ENCODE measurements at places on chromosomes 7 and 10.
A peak's percentile ranks its signal among the peaks of the same experiment; 100 is the strongest.

- DNase-seq, result no peak
Observed at GRCh38 chr10:116757246-116757645, 14.9 kb upstream of the HSPA12A start.

GRCh38 chr10:77350711-77351119, 286.9 kb downstream of the KCNMA1 start:
- DNase-seq, result no peak

DNA sequence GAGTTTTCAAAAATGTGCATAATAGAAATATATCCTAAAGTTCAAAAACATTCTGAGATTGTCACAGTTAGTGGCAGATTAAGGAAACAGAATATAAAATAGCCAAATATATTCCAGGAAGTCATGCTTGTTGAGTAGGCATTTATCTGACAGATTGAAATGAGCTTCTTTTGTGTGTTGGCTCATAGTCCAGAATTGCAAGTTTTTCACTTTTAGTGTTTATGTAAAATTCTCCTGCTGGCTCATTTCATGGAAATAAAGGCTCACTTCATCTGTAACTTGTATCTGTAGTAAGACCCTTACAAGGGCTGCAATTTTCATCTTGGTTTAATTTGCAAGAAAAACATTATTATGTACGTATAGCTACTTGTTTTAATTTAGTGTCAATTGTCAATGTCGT, 93.5 kb downstream of the MCU start:
- no peak for DNase-seq

GRCh38 chr7:67371429-67372305, 375.0 kb downstream of the TYW1 start:
- peak; percentile 79 for DNase-seq

DNA sequence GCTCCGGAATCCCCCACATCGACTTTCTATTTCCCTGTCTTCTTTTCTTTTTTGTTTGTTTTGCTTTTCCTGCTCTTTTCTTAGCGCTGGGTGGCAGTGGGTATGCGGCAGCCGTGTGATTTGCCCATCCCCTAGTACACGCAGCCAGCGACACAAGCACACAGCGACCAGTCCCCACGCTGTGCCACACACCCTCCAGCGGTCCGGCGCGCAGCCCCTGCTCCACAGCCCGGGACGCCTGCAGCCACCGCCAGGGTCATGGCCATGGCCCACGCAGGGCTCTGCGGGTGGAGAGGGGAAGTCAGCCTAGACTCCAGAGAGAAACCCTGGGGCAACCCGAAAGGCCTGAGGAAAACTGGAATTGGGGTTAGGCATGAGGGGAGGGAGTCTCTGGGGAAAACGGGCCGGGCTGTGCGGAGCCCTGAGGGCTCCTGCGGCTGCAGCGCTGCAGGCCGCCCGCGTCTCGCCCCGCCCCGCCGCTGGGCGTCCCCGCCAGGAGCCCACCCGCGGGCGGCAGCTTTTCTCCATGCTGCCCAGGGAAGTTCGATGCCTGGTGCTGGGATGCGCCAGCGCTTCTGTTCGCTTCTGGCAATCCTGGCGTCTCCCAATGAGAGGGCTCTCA, 2.5 kb downstream of the CHRM2 start:
- DNase-seq, result no peak

- DNase-seq, result no peak
Observed at GRCh38 chr10:49508654-49509053, 30.3 kb downstream of the ERCC6 start.

GRCh38 chr10:75755528-75755927, 324.1 kb downstream of the LRMDA start:
- no peak for DNase-seq

- DNase-seq, result no peak
Observed at GRCh38 chr7:139899328-139899955, 70.4 kb downstream of the TBXAS1 start.

GRCh38 chr10:100717166-100717565, 28.2 kb upstream of the PAX2 start:
- DNase-seq, result no peak

- no peak for DNase-seq
Observed at GRCh38 chr7:3416453-3416852, 115.4 kb downstream of the SDK1 start.

DNA sequence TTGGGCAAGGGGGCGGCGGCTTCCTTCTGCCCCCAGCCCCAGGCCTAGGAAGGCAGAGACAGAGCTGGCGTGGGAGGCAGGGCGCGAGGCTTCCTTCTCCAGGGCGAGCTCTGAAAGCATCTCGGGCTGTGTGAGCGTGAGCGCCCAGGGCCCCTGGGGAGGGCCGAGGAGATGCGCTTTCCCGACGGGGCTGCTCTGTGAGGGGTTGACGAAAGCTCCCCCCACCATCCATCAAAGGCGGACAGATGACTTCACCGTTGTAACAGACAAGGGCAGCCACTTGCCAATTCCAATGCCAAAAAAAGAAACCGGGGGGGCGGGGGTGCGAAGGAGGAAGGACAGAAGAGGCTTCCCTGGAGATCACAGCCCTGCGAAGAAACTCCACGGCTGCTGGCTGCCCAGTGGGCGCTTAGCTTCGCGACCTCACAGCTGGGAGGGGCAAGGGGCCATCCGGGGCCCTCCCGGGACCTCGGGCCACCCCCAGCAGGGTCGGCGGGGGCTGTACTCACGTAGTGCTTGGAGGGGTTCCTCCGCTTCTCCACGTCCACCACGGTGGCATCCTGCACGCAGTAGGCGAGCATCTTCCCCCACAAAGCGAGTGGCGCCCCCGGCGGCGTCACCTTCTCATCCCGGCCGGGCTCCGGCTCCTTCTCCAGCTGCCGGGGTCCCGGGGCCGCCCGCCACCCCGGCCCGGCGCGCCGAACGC, 537 bp downstream of the SH3PXD2A start:
- DNase-seq, result no peak

DNA sequence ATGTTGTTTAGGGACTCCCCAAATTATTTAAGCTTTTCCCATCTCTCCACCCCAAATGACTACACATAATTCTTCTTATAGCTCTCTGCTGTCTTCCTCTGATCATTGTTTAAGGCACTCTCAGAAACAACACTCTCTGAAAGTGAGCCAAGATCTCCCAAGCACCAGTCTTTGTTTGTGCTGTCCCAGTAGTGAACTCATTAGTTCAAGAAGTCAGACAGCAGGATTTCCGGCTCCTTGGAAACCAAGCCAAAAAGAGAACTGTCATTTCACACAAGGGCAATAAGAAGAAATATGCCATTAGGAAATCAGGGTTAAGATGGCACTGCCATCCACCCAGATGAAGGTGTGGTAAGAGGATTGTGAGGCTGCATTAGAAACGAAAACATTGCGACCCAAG, 83.1 kb downstream of the FZD1 start:
- no peak for DNase-seq

GRCh38 chr7:103918631-103919271, 70.7 kb downstream of the RELN start:
- no peak for DNase-seq

DNA sequence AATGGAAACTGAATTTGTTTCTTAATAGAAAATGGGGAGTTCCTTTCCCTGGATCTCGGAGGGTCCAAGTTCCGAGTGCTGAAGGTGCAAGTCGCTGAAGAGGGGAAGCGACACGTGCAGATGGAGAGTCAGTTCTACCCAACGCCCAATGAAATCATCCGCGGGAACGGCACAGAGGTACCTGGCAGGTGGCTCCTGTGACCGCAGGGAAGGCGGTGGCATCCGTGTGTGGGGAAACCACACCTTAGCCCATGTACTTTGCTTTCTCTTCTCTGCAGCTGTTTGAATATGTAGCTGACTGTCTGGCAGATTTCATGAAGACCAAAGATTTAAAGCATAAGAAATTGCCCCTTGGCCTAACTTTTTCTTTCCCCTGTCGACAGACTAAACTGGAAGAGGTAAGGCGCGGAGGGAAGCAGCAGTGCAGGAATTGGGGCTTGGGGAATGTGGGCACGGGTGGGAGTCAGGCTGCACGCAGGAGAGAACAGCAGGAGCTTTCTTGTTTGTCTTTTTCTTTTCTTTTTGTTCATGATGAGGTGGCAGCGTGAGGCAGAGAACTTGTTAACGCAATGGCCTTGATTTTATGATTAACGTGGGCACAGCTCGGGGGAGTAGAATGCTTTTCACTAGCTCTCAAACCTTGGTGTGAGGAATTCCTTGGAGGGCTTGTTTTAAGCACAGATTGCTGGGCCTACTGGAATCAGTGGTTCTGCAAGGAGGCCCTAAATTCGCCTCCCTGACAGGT, 12.8 kb downstream of the HKDC1 start:
- DNase-seq, result no peak

- no peak for DNase-seq
Observed at GRCh38 chr7:6278749-6279310, 6.4 kb upstream of the CYTH3 start.

DNA sequence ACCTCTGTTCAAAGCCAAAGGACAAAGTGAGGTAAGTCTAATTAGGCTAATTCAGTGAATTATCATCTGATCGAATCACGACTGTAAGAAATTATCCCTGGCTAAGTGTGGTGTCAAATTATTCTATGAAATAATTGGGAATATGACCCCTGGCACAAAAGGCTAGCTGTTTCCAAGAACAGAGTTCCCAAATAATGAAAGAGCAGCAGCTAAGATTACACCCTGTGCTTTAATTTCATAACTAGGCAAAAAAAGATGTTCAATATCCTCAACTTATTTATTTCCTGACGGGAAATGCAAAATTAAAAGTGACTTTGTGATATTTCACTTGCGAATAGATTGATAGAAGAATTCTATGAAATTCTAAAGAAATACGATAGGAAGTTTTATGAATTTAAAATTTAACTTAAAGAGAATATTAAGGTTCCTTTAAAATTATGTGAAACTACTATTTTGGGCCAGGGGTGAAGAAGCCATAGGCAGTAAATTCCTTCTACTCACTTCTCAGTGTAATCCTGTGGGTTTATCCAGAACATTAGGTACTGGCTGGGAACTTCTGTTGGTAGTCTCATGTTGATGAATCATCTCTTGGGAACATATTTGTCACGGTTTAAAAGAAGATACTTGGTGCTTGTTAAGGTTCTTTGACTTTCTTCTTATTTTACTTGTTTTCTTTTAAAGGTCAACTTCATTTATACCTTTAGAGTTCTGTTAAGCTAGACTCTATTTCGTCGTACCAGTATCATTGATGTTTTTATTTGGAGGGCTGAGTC, 148.5 kb downstream of the POLR1F start:
- no peak for DNase-seq

GRCh38 chr10:9951481-9952257, 1066.0 kb upstream of the CELF2 start:
- DNase-seq, result no peak

DNA sequence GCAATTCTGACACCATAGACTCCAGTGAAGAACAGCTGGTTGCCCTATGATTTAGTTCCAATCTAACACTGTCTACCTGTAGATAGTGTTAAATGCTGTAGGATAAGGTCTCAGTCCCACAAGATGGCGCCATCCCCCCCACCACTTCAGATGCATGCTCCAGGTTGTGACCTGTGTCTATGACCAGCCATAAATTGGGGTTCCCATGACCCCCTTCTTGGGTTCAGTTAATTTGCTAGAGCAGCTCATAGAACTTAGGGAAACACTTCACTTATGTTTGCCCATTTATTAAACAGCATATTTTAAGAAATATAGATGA, 13.1 kb downstream of the CCSER2 start:
- DNase-seq, result no peak

DNA sequence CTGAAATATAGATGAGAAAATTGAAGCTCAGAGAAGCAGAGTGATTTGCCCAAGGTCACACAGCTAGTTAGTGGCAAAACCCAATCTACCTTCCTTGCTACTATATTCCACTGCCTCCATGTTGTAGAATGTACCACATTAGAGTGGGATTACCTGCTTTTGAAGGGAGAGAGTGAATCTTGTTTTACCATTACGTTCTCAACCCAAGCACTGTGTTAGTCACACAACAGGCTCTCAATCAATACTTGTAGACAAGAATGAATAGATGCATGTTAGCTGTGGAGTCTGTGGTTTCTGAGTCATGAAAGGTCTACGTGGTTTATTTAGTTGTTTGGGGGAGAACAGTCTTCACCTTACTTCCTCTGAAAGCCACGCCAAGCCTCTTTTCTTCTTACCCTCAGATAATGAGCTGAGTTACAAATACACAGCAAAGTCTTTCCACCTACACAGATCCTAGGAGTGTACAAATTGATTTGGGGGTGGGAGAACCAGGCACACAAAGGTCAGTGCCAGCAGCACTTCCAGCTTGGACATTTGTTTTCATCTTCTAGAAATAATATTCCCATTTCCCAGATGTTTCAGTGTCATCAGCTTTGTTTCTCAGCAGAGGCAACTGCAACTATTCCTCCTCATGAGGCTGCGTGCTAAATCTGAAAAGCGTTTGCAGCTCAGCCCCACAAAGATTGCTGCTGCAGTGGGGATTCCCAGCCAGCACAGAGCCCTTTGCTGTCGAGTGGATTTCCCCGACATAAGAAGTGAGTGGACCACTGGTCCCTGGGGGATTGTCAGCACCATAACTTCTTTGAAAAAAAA, 71.5 kb upstream of the ADO start:
- peak; percentile 92 for DNase-seq

- DNase-seq, result peak; percentile 40
Observed at GRCh38 chr7:18356191-18356645, 139.3 kb upstream of the HDAC9 start.

GRCh38 chr10:111207500-111207899, 130.7 kb downstream of the ADRA2A start:
- peak; percentile 33 for DNase-seq

GRCh38 chr7:24723178-24723530, 34.1 kb downstream of the GSDME start:
- DNase-seq, result peak; percentile 19

DNA sequence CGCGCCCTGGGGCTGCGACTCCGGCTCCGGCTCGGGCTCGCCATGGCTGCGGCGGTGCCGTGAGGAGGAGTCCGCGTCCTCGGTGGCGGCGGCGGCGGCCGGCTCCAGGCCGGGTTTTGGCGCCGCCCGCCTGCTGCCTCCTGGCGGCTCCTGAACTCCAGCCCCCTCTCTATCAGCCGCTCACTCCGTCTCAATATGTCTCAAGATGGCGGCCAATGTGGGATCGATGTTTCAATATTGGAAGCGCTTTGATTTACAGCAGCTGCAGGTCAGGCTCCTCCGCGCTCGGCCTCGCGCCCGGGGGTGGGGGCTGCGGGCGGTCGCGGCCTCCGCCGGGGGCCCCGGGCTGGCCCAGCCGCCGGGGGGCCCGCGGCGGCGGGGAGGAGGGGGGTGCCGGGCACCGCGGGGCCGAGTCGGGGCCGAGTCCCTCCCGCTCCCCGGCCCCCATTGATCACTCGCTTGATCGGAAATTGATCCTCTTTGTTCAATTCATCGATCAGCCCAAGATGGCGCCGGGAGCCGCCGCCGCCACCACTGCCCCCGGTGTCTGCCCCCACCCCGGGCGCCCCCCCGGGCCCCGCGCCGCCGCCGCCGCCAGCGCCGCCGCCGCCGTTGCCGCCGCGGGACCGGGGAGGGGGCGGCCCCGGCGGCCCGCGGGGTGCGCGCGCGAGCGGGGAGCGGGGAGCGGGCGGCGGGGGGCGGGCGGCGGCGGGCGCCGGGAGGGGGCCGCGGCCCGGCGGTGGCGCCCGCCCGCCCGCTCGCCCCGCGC, 1.4 kb upstream of the CUX1 start:
- DNase-seq, result peak; percentile 93
